ENCODE measurements at places on chromosomes 5 and 9.

GRCh38 chr9:114235033-114235661 is 79.8 kb downstream of the COL27A1 start:
- H3K36me3 ChIP-seq: no peaks in the 10 kb centered on the region
- H3K4me1 ChIP-seq: peaks cover 8% of the 10 kb centered on the region
- no peak for DNase-seq
- H3K4me3 ChIP-seq: no peak overlapping the region
- no peak overlapping the region for H3K27ac ChIP-seq

DNA sequence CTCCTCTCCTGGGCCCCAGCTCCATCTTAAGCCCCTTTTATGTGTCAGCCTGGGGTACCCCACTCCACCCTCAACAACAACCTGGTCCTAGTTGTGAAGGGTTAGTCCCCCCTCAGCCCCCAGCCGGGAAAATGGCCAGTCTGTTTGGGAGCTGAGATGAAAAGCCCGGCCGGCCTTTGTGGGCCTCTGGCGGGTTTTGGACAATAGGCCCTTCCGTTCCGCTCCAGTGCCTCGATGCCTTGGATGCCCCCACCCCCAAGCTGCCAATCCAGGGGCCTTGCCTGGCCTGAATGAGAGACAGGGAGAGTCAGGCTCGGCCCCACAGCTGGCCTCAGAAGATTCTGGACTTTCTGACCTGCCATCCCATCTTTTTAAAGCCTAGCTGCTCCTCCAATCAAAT is 9.2 kb downstream of the CNTFR start:
- H3K4me3 ChIP-seq: no peak overlapping the region
- no peaks in the 10 kb centered on the region for H3K36me3 ChIP-seq
- H3K4me1 ChIP-seq: peaks cover 28% of the 10 kb centered on the region

DNA sequence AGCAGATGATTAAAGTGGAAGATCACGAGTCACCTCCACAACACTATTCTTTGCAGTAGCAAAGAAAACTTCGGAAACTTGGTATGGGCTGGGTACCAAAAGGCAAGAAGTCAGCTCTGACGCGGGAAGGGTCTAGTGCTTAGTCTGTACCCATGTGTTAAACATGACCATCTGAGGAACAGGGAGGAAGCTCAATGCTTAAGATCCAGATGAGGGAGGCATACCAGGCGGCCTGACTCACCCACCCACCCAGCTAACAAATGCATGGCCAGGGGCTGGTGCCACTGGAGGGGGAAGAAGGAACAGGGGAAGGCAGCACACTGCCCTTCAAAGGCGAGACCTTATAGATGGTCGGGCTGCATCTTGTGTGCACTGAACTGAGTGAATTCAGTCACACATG is 41.8 kb downstream of the CAMSAP1 start:
- no peak overlapping the region for H3K27ac ChIP-seq
- no peak for DNase-seq
- H3K27me3 ChIP-seq: no peaks in the 10 kb centered on the region
- no peaks in the 10 kb centered on the region for H3K36me3 ChIP-seq
- no peaks in the 10 kb centered on the region for H3K4me1 ChIP-seq

- no peak overlapping the region for H3K4me3 ChIP-seq
- H3K4me1 ChIP-seq: no peaks in the 10 kb centered on the region
- peak overlapping the region; percentile 19 for H3K27ac ChIP-seq
- H3K36me3 ChIP-seq: no peaks in the 10 kb centered on the region
- H3K27me3 ChIP-seq: no peaks in the 10 kb centered on the region
- DNase-seq: peak; percentile 81
Observed at GRCh38 chr5:149114403-149115312, 26.6 kb upstream of the ABLIM3 start.

DNA sequence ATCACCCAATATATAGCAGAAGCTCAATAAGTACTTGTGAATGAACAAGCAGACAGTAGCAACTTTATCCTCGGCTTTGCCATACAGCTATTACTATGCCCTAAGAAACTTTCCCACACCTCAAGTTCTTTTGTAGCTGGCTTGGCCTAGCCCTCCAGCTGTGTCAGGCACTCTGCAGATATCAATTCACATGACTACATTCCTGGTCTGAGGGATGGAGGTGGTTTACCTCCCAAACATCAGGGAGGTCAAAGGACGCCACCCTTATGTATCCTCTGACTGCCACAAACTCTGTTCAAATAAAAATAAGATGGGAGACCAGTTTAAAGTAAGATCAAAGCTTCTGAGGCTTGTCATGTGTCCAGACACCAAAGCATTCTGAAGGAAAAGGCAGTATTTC is 416.3 kb downstream of the PIK3R1 start:
- no peaks in the 10 kb centered on the region for H3K36me3 ChIP-seq
- DNase-seq: no peak
- H3K4me1 ChIP-seq: no peaks in the 10 kb centered on the region
- H3K27me3 ChIP-seq: no peaks in the 10 kb centered on the region

- peak overlapping the region; percentile 80 for H3K27ac ChIP-seq
- peak; percentile 76 for DNase-seq
- no peaks in the 10 kb centered on the region for H3K36me3 ChIP-seq
- no peak overlapping the region for H3K4me3 ChIP-seq
- peaks cover 10% of the 10 kb centered on the region for H3K27me3 ChIP-seq
- H3K4me1 ChIP-seq: peaks cover 23% of the 10 kb centered on the region
Observed at GRCh38 chr9:129442803-129443511, 177.9 kb downstream of the C9orf50 start.

DNA sequence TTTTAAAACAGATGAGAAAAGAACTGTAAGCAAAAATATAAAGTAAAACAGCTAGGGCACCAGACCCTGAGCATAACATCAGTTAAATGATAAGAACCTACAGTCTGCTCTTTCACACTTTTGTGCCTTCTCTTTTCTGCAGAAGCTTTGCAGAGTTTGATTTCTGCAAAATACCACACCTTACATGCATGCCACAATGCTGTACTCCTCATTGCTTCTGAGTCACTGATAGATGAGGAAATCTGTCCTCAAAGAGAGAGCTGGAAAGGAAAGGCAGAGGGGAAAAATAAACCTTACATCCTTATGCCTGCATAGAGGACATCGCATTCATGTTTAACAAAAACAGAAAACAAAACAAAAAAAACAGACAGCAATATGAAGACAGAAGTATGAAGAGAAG is 142.9 kb downstream of the ATPSCKMT start:
- no peaks in the 10 kb centered on the region for H3K36me3 ChIP-seq
- no peak for DNase-seq
- no peaks in the 10 kb centered on the region for H3K27me3 ChIP-seq
- no peak overlapping the region for H3K27ac ChIP-seq
- no peak overlapping the region for H3K4me3 ChIP-seq
- no peaks in the 10 kb centered on the region for H3K4me1 ChIP-seq

GRCh38 chr9:108094676-108094993 is 605.1 kb upstream of the KLF4 start:
- H3K27me3 ChIP-seq: no peaks in the 10 kb centered on the region
- no peaks in the 10 kb centered on the region for H3K36me3 ChIP-seq
- H3K4me3 ChIP-seq: no peak overlapping the region
- peak overlapping the region; percentile 7 for H3K27ac ChIP-seq

DNA sequence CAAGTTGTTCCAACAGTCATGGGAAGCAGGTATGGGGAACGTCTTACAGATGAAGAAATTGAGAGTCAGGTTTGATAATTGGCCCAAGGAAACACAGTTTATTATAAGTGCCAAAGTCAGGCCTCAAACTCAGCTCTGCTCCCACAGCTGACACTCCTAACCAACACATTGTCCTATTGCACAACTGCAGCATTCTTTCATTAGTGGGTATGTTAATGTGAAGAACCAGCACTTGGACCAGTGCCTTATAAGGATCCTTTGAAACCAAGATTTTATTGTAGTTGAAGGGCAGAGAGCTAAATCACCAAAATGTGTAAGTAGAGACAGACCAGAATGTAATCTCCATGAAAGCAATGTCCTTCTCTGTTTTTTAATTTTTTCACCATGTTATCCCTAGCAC is 56.1 kb downstream of the GRIA1 start:
- H3K27me3 ChIP-seq: no peaks in the 10 kb centered on the region
- H3K36me3 ChIP-seq: no peaks in the 10 kb centered on the region
- no peak overlapping the region for H3K4me3 ChIP-seq
- H3K4me1 ChIP-seq: peaks cover 3% of the 10 kb centered on the region
- DNase-seq: no peak

DNA sequence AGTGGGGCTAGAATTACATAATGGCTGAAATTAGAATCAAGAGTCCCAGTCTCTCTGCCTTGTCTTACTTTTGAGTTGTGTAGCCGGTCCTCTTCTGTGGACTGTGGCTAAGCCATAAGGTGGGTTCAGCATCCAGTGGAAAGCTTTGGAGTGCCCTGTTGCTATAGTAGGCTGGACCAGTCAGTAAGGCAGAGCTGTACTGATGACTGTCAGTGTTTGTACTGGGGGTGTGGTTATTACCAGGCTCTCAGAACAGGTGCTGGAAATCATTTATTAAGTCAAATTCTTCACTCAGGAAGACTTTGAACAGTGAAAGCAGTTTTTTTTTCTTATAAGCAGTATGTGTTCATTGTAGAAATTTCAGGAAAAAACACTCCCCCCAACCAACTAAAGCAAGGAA is 129.4 kb downstream of the ZSWIM6 start:
- H3K36me3 ChIP-seq: no peaks in the 10 kb centered on the region
- H3K4me1 ChIP-seq: peaks cover 4% of the 10 kb centered on the region
- H3K4me3 ChIP-seq: no peak overlapping the region
- DNase-seq: peak; percentile 35
- H3K27me3 ChIP-seq: no peaks in the 10 kb centered on the region
- no peak overlapping the region for H3K27ac ChIP-seq

DNA sequence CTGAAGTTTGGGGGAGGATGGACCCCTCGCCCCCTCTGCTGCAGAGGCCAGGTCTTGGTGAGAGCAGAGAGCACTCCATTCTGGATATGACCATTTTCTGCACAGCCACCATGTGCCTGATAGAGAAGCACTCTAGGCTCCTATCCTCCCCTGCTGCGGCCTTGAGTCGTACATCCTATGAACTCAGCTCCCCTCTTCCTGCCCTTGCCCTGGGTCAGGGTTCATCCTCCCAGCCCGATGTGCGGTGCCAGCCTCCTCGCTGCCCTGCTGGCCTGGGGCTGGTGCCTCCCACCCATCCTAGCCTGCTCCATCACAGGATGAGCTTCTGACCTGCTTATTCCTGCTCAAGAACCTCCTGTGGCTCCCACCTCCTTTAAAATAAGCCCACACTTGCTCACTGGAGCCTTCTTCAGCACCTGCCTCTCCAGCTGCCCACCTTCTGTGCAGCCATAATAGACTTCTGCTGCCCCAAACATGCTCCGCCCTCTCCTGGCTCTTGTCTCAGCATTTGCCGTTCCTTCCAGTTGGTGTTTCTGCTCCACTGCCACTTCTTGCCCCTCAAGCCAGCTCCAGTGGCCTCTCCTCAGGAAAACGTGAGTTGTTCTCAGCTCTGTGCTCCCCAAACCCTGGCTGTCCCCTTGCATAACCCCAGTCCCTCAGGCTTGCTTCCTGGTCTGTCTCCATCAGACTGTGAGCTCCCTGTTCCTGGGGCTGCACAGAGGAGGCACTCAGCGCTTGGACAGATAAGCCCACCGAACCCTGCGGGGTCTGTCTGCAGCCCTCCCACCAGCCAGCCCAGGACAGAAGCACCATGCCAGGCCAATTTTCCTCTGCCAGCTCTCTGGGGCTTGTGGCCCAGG is 22.3 kb upstream of the TTLL11 start:
- H3K4me3 ChIP-seq: no peak overlapping the region
- no peaks in the 10 kb centered on the region for H3K36me3 ChIP-seq
- H3K27me3 ChIP-seq: peaks cover 15% of the 10 kb centered on the region
- DNase-seq: no peak
- H3K4me1 ChIP-seq: no peaks in the 10 kb centered on the region
- no peak overlapping the region for H3K27ac ChIP-seq

DNA sequence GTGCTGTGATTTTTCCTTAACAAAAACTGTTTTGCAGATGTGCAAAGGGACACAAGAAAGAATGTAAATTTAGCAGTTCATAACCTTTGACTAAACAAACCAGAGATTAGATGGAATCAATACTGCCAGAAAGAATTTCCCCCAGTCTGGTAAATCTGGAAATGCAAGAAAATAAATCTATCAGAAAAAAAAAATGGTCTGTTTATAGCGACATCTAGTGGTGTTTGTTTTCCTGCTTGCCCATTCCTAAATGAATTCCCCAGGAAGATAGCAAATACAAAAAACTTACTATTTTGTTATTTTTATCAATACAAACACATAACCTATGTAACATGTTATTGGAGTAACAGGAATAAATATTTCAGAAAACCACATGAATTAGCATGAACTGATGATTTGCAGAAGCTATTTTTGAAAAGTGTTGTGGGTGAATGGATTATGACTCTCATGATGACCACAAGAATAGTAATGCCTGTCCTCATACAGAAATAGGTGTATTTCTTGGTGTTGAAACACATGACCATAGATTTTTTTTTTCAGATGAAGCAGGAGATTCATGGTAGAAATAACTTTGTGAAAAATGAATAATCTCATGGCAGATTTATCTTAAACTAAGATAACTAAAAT is 1703.8 kb downstream of the MAT2B start:
- peak; percentile 46 for DNase-seq
- H3K36me3 ChIP-seq: no peaks in the 10 kb centered on the region
- peaks cover 7% of the 10 kb centered on the region for H3K4me1 ChIP-seq
- no peaks in the 10 kb centered on the region for H3K27me3 ChIP-seq
- H3K27ac ChIP-seq: no peak overlapping the region

GRCh38 chr9:110089681-110090370 is 118.1 kb downstream of the C9orf152 start:
- peak overlapping the region; percentile 52 for H3K27ac ChIP-seq
- DNase-seq: peak; percentile 59
- H3K36me3 ChIP-seq: no peaks in the 10 kb centered on the region
- H3K4me3 ChIP-seq: no peak overlapping the region
- H3K4me1 ChIP-seq: peaks cover 7% of the 10 kb centered on the region

DNA sequence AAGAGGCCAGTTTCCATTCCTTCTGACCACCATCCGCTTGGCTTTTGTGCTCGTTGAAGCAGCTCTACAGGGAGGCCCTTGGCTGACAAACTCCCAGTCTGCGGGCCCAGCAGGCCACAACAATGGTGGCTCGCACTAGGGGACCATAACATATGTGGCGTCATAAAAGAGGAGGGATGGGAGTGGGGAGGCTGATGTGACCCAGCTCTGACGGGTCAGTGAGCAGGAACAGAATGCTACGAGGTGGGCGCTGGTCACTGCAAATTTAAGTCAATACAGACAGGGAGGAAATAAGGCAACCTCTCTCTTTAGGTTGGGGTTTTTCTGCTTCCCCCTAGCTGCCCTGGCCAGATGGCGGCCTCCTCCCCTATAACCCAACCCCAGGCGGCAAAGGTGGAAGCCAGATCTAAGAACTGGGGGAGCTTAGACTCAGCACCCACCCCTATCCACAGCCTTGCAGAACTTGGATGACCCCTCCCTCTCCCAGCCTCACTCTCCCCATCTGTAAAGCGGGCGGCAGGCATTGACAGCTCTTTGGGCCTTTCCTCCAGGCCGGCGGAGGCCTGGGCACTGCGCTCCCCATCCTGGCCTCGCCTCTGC is 778 bp downstream of the FRRS1L start:
- H3K4me3 ChIP-seq: no peak overlapping the region
- no peak for DNase-seq
- peaks cover 23% of the 10 kb centered on the region for H3K27me3 ChIP-seq
- H3K4me1 ChIP-seq: no peaks in the 10 kb centered on the region

GRCh38 chr9:94745806-94746540 is 19.5 kb downstream of the AOPEP start:
- no peak overlapping the region for H3K4me3 ChIP-seq
- no peak for DNase-seq
- H3K36me3 ChIP-seq: peaks cover 6% of the 10 kb centered on the region
- H3K4me1 ChIP-seq: peaks cover 24% of the 10 kb centered on the region
- peak overlapping the region; percentile 58 for H3K27ac ChIP-seq

GRCh38 chr9:131349881-131350563 is 43.9 kb upstream of the PRRC2B start:
- H3K4me1 ChIP-seq: peaks cover 4% of the 10 kb centered on the region
- DNase-seq: peak; percentile 93
- no peak overlapping the region for H3K4me3 ChIP-seq
- no peaks in the 10 kb centered on the region for H3K27me3 ChIP-seq
- H3K27ac ChIP-seq: no peak overlapping the region
